NCI-H187 (cell line): ENCODE measurements at places on chromosomes 3 and 15.

DNA sequence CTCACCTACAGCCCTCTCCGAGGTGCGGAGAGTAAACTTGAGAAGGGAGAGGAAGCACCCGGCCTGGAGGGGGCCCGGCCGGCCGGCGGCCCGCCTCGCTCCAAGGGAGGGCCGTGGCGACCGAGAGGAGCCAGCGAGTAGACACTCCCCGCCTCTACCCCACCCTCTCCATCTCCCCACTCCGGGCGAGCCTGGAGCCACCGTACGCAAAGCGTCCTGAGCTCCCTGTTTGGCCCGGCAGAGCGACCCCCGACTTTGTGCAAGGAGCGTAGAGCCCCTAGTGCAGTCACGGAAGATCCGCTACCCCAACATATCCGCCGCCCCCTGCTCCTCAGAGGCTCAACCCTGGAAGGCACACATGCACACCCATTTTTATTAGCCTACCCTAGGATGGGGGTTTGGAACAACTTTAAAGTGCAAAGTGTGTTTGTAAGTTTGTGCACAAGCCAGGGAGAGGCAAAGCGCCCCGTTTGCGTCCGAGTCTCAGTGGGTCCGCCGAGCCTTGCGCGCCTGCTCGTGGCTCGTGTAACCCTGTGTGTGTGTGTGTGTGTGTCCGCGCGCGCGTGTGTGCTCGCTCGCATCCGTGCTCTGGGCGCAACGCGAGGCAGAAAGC, 508 bp upstream of the SMAD6 start:
- DNase-seq, result no peak

- DNase-seq, result no peak
Observed at GRCh38 chr3:156727519-156728205, 53.3 kb downstream of the TIPARP start.

DNA sequence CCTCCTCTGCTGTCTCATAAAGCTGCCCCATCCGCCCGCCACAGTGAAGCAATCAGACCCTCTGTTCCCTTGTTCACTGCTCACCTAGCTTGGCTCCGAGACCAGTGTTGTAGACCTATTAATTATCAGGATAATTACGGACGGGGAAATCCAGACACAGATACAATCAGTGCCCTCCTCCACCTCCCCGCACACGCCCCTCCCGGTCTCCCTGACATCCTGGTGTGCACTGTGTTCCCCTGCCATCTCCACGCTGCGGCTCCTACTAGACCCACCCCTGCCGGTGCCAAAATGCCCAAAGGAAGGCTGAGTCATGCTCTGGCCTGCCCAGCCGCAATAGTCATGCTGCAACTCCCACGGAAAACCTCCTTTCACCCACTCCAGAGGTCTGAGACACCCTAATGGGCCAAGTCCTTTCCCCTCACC, 277.3 kb upstream of the TLE3 start:
- DNase-seq, result no peak

DNA sequence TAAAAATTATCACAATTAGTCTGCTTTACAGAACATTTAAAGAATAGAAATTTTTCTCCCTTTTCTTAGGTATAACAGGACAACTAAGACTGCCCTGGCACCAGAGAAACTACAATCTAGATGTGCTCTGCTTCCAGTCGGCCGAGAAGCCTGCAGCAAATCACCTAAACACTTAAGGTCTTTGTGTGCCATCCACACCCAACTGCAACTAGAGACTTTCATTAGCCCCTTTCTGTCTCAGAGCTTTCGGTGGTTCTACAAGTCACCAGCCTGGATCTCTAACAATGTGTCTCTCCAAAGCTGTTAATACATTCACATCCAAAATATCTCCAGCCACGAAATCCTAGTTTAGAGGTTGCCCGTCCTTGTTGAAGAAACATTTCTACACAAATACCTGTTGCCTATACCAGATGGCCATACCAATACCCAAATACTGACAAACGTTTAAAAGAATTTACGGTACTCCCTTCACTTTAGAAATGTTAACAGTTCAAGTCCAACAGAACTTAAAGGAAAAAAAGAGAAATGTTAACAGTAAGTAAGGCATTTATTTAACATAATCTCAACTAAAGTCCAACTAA, 6.7 kb downstream of the PRC1 start:
- DNase-seq, result peak; percentile 6

- DNase-seq, result no peak
Observed at GRCh38 chr3:46435081-46435726, 28.1 kb downstream of the CCRL2 start.

GRCh38 chr3:193757457-193757856, 164.4 kb downstream of the OPA1 start:
- DNase-seq, result no peak

DNA sequence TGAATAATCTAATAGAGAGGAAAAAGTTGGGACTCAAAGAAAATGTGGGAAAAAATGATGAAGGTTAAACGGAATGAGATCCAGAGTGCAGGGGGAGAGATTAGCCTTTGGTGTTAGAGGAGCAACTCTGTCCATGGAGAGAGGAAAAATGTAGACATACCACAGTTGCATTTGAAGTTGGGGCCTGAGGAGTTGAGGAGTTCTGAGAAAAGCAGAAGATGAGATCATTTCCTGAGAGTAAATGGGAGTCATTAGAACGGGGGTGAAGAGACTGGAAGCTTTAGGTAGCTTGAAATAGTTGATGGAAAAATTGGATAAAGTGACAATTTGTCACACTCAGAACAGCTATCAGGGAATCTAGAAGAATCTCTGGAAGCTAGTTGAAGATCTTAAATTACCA, 7.3 kb downstream of the CCR5AS start:
- DNase-seq, result no peak

GRCh38 chr3:144282313-144282712, 310.7 kb downstream of the DIPK2A start:
- DNase-seq, result no peak

DNA sequence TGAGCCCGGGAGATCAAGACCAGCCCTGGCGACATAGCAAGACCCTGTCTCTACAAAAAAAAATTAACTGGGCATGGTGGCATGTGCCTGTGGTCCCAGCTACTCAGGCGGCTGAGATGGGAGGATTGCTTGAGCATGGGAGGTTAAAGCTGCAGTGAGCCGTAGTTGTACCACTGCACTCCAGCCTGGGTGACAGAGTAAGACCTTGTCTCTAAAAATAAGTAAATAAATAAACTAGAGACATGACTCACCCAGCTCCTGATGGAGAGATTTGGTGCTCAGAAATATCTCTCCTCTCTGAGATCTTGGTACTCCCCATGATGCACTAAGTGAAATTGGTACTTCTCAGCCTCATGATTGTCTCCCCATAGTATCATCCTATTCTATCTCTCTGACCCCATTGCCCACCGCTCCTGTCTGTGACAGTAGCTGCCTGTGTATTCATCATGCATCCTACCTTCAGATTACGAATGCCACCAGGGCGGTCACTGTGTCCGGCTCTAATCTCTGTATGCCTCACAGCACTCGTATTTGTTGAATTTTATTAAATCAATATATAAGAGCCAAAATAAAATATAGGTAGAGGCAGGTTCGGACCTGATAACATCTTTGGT, 50.9 kb downstream of the ABHD2 start:
- no peak for DNase-seq

DNA sequence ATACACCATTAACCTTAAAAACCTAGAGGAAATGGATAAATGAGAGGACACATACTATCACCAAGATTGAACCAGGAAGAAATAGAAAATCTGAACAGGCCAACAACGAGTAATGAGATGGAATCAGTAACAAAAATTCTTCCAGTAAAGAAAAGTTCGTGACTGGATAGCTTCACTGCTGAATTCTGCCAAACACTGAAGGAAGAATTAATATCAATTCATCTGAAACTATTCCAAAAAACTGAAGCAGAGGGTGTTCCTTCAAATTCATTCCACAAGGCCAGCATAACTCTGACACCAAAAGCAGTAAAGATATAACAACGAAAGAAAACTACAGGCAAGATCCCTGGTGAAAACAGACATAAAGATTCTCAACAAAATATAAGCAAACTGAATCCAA, 195.8 kb upstream of the GPR149 start:
- DNase-seq, result no peak

DNA sequence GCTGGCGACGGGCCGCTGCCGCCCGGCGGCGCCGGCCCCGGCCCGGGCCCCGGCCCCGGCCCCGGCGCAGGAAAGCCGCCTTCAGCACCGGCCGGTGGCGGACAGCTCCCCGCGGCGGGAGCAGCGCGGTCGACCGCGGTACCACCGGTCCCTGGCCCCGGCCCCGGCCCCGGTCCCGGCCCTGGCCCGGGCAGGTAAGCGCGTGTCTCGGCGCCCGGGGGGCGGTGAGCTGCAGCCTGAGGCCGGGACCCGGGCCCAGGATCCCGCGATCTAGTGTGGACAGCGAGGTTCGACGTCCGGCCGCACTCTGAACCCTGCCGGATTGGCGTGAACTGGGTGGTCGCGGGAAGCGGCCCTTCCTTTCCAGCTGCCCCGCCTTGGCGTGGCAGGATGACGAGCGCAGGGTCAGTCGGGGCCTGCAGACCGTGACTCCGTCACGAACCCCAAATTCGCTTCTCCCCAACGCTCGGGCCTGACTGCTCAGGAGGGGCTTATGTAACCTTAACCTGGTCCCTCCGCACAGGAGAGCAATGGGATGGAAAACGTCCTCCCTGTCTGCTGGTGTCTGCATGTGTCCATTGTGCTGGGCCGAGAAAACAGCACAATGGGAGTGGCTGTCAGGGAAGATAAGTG, 472 bp downstream of the BSN start:
- no peak for DNase-seq

DNA sequence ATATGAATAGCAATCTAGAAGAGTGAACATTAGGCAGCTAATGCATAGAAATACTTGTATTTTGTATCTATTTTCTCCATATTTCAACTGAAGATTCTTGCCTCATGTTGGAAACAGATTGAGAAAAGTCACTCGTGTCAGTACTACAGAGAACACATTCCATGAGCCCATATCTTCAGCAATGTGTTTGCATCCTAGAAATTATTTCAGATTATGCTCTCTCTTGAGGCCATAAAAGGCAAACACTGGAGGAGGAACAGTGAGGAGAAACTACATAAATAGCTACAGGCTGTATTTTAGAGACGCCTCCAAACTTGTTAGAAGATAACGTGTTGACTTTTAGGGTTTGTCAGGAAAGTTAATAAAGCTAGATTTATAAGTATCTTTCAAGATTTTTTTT, 906.9 kb downstream of the FHIT start:
- DNase-seq, result no peak

- DNase-seq, result no peak
Observed at GRCh38 chr3:65855370-65856100, 183.2 kb downstream of the MAGI1 start.

DNA sequence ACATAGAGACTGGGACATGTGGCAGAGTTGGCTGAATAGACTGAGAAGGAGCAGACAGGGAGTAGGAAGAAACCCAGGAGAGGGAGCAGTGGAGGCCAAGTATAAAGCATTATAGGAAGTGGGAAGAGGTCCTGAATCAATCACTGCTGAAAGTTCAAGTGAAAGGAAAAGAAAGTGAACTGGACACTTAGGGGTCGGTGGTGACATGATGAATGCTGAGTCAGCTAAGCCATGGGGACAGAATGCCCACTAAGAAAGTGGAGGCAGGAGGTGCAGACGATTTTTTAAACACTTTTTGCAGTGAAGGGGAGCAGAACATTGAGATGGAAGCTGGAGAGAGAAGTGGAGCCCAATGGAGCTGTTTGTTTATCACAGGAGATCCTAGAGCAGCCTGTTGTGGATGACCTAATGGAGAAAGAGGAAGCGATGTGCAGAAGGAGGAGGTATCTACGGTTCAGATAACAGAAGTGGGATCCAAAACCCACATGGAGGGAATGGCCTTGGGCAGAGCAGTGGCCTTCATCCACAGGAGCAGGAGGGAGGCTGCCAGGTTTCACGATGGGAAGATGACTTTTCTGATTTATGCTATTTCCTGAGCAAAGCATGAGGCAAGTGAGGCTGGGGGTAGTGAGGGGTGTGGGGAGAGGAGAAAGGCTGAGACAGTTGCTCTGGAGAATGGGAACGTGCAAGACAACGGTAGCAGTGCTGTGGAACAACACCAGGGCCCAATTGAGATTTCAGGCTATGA, 208.2 kb downstream of the RPLP1 start:
- no peak for DNase-seq

GRCh38 chr3:151964743-151965142, 91.3 kb downstream of the SUCNR1 start:
- DNase-seq, result no peak

DNA sequence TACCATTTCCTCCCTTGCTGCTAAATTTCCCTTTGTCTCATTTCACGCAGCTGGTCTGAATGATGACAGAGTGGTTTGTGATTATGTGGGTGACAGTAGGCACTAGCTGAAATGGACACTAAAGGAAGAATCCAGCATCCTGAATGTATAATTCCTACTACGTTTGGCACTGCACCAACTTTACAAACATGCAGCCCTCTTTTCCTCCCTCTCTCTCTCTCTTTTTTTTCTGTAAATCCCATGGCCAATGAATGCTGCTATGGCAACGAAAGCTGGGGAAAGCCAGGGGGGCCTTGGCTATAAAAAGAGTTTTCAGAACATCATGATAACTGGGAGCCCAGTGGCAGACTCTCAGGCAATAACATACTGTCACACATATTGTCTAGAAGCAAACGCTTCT, 367.2 kb upstream of the AGTR1 start:
- no peak for DNase-seq

DNA sequence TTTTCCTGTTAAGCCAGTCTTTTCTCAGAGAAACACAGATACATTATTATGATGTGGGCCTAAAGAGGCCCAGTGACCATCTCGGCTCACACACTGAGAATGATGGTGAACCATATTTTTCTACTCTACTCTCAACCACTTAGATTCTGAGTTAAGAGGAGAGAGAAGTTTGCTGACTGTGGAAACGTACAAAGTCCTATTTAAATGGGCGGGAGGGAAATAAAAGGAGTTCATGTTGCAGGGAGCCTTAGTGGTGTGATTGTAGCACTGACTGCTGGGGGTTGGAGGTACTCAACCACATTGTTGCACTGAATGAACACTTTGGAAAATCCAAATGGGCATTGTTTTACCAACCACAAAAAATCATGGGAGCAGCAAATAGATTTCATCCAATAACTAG, 51.0 kb downstream of the ATP8B4 start:
- no peak for DNase-seq

DNA sequence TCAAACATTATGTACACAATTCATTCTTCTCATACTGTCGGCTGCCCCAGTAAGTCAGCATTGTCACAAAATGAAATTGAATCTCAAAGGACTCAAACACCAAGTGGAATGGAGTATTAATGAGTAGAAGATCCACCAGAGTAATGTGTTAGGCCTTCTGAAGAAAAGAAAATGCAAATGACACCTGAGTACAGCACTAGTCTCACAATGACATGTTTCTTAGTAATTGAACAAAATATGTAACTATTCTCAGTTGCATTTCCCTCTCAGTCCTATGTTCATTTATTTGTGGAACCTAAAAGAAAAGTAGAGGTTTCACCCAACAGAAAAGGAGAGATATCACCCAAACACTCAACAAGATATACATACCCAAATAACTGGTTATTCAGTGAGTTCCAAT, 283.9 kb upstream of the THBS1 start:
- DNase-seq, result no peak
